ENCODE measurements at places on chromosomes 3 and 15.

- DNase-seq: no peak
These were observed 9.6 kb upstream of the RAD51 start for GRCh38 chr15:40685376-40685775.

GRCh38 chr3:79361748-79362378 lies 405.9 kb downstream of the ROBO1 start:
- DNase-seq: no peak

DNA sequence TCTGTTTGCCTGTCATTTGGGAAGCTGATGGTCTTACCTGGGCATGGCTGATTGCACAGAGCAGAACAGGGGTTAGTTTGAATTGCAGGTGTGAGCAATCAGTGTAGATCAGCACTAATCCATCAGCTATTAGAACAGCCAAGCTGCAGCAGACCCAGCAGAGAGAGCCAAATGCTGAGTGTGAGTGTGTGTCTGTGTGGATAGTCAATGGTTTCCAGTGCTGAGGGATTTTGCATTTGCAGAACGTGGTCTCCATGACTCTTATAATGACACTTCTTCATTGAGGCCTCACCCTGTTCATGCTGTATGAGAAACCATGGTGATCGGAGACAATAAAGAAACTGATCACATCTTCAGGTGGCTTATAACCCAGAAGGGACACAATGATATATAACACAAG lies 312.1 kb downstream of the SOX2 start:
- DNase-seq: no peak

- DNase-seq: no peak
These were observed 852.0 kb downstream of the FHIT start for GRCh38 chr3:60399292-60399691.

DNA sequence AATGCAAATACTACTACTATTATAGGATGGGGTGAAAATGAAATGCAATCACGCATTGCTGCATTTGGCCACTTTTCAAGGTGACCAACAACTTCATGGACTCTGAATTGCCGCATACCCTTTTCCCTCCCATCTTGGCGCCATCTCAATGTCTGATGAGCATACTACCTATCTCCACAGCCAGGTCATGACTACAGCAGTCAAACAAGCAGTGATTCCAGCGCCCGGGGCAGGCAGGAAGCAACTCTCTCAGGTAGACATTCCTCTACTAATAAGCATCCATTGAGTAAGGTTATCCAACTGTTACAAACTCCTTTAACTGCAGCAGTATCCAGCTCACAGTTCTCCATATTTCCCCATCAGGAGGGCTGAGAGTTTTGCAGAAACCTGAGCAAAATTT lies 155.4 kb downstream of the ADAMTS17 start:
- no peak for DNase-seq

GRCh38 chr3:59803268-59803667 lies 753.4 kb upstream of the CFAP20DC start:
- no peak for DNase-seq

- no peak for DNase-seq
These were observed 19.9 kb downstream of the ITPR1 start for GRCh38 chr3:4512895-4513616.

DNA sequence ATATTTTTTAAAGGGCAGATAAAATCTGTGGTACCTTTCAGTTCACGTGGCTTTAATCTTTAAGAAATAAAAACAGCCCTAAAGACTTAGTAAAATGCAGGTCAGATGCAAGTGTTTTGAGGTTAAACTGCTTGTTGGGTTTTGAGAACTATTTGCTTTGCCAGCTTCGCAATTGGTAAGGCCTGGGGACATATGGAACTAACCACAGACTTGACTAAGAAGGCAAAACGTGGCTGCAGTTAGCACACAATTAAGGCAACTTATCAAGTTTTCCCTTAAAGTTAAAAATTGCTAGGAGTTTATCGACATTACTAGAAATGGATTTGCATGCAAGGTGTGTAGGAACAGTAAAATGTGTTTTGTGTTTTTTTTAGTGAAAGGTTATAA lies 206.9 kb downstream of the ZNF385D start:
- DNase-seq: no peak

All from adrenal gland (tissue), 19 donors.